Psoas muscle (tissue), 8 donors: ENCODE measurements at places on chromosomes 3 and 15. TPM values are rescaled to one million over a fixed set of nuclear protein-coding genes. Genes with fewer than 3 reads are reported as not detected.

GRCh38 chr15:80659375-80659774, 35.7 kb upstream of the ABHD17C start:
- H3K27me3 ChIP-seq = no peaks in the 10 kb centered on the region
- H3K27ac ChIP-seq = no peak overlapping the region
- H3K4me3 ChIP-seq = no peak overlapping the region
- no peak for DNase-seq
- no peaks in the 10 kb centered on the region for H3K4me1 ChIP-seq

GRCh38 chr15:33194237-33194636, 277 bp downstream of the FMN1 start:
- no peaks in the 10 kb centered on the region for H3K36me3 ChIP-seq
- no peaks in the 10 kb centered on the region for H3K27me3 ChIP-seq
- no peak overlapping the region for H3K27ac ChIP-seq
- H3K4me3 ChIP-seq = peak overlapping the region; percentile 56
- DNase-seq = peak; percentile 51
- H3K4me1 ChIP-seq = peaks cover 10% of the 10 kb centered on the region

DNA sequence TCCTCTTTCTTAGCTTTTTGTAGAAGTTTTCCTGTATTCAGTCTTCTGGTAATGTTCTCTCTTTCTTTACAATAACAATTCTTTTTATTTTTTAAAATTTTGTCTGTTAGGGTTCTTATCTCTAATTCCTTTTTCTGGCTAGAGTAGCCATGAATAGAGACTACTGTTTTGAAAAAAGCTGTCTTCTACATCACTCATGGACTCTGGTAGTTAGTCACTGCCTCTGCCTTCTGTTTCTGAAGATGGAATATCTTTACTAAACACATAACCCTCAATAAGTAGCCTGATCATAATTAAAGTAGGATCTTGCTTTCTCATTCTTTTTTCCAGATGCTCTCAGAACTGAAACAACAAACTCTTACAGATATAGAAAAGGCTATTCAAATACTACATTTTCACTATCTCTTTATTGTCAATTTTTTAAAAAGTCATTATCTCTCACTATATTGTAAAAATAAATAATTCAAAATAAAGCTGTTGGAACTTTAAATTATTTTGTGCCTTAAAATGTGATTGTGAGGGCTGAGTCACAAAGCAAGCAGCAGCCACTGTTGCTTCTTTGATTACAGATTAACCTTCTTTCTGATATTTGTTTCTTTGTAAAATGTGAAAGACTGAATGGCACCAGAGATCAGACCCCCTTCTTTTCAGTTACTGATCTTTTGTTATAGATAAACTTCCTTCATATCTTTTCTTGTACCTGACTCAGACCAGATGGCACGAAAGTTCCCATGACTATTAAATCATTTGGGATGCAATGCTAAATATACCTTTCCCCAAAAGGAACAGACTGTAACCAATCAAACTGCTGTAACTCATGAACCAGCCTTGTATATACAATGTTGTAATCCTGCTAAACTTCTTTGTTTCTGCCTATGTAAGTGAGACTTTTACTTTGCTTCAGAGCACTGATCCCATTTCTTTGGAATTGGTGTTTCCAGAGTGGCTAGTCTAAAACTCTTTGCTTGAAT, 1159.5 kb downstream of the IGSF11 start:
- H3K4me3 ChIP-seq = no peak overlapping the region
- no peaks in the 10 kb centered on the region for H3K36me3 ChIP-seq
- H3K27ac ChIP-seq = no peak overlapping the region
- no peaks in the 10 kb centered on the region for H3K27me3 ChIP-seq
- DNase-seq = no peak
- no peaks in the 10 kb centered on the region for H3K4me1 ChIP-seq

DNA sequence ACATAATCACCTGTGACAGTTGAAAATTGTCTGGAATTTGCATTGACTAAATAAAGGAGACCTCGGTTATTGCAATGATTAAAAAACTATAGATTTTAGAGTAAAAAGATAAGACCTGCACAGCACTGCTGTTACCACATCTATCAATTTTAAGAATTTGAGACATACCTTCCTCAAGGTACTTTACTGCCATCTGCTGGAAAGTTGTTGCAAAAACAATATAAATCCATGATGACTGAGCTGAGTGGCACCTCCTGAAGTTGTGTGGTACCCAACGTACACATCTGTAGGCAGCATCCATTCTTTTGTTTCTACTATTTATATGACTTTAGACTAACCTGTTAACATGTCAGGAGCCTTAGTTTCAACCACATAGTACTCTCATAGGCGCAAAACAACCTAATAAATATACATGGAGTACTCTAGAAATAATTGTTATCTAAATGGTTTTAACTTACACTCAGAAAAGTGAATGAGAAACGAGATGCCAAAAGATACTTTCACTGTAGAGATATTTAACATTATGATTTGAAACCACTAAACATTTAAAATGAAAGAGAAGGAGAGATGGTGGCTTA, 106.7 kb downstream of the GHSR start:
- H3K4me1 ChIP-seq = no peaks in the 10 kb centered on the region
- H3K27ac ChIP-seq = no peak overlapping the region
- H3K4me3 ChIP-seq = no peak overlapping the region
- H3K27me3 ChIP-seq = no peaks in the 10 kb centered on the region
- peaks cover 97% of the 10 kb centered on the region for H3K36me3 ChIP-seq
- no peak for DNase-seq

DNA sequence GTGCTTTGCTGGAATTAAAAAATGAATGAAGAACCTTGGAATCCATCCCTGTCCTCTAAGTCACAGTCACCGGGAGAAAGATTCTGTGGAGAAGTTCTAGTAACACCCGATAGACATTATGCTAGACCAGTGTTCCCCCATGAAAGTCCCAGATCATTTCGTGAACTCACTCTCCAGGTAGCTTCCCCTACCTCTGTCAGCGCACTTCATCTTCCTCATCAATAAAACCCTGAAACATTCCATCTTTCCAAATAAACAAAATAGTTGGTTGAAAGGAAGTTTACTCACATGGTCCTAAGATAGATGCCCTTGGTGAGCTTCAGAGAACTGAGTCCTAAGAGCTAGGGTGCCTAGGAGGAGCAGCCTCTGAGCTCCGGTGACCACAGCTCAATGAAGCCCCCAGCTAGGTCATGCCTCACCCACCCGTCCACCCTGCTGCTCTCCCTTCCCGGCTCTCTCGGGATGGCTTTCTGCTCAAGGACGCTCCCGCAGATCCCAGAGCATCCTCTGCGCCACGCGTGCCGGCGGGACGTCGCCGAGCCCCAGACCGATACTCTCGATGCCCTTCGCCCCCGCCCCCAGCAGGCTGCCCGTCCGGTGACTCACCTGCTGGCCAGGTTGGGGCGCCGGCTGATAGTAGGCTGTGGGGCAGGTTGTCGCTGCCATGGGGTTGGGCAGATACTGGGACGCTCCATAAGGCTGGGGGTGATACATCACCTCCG, 776 bp downstream of the VGLL3 start:
- H3K4me3 ChIP-seq = peak overlapping the region; percentile 71
- peak overlapping the region; percentile 69 for H3K27ac ChIP-seq
- no peaks in the 10 kb centered on the region for H3K36me3 ChIP-seq
- no peaks in the 10 kb centered on the region for H3K27me3 ChIP-seq

DNA sequence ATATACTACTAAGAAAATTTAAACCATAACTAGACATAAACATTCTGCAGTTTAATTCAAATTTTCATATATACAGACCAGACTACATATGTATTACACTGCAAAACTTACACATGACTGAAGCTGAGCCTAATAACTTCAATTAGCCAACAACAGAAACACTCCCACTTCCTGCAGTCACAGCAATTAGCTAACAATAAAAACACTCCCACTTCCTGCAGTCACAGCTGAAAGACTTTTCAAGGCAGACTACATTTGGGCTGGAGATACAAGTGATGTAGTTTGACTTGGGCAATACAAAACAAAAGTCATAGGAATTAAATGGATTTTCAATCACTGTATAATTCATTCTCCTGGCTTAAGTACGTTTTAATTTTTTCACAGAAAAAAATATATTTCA, 10.3 kb downstream of the TM2D3 start:
- no peak overlapping the region for H3K4me3 ChIP-seq
- H3K27ac ChIP-seq = peak overlapping the region; percentile 71
- no peaks in the 10 kb centered on the region for H3K27me3 ChIP-seq
- H3K36me3 ChIP-seq = peaks cover 9% of the 10 kb centered on the region
- DNase-seq = no peak
- peaks cover 30% of the 10 kb centered on the region for H3K4me1 ChIP-seq

DNA sequence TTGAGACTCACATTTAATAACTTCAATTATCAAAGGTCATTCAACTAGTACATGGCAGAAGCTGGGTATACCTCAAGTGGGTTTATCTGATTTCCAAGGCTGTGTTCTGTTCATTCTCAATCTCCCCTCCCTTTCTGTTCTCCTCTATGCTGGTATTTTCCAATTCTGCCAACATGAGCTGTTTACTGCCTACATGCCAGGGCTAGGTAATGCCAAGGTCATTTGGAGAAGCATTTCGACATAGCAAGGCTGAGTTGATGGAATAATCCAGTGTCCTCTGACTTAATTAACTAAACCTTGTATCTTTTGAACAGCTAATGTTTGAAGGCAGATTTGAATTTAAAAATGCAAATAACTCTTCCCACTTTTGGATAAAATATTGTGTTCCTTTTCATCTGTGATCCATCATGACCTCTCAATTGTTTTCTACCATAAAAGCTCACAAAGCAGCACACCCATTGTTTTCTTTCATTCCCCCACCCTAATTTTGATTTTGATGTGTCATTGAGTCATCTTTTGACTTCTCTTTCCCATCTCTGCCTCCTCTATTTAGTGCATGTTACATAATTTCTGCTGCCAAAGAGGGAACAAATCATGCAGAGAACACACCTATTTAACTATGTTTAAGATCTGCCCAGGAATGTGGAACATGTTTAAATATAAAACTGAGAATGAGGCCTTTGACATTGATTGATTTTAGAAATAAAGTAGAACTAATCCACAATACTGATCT, 308.8 kb upstream of the NR2E3 start:
- H3K27ac ChIP-seq = no peak overlapping the region
- peaks cover 4% of the 10 kb centered on the region for H3K4me1 ChIP-seq
- H3K4me3 ChIP-seq = no peak overlapping the region

GRCh38 chr3:77362936-77363335, 323.0 kb downstream of the ROBO2 start:
- no peaks in the 10 kb centered on the region for H3K36me3 ChIP-seq
- DNase-seq = no peak
- no peaks in the 10 kb centered on the region for H3K27me3 ChIP-seq

- H3K4me3 ChIP-seq = no peak overlapping the region
- no peaks in the 10 kb centered on the region for H3K27me3 ChIP-seq
- DNase-seq = no peak
- H3K4me1 ChIP-seq = peaks cover 3% of the 10 kb centered on the region
- H3K27ac ChIP-seq = no peak overlapping the region
Measured at GRCh38 chr3:73319179-73319769, 257.8 kb downstream of the EBLN2 start.

DNA sequence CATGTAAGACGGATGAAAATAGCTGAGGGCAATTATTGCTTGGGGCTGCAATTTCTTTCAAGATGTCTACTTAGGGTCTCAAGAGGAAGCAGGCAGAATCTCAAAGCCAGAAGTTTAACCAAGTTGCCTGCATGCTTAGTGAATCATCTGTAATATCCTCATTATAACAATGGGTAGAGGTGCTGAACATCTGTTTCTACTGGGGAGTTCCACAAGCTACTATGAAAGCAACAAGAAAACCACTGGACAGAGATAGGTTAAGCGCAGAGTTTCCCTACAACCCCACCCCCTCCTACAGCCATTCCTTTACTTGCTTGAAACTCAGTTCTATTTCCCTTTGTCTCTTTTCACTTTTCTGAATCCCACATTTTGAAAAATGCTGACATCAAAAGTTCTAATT, 759.4 kb upstream of the GBE1 start:
- H3K36me3 ChIP-seq = no peaks in the 10 kb centered on the region
- H3K4me3 ChIP-seq = no peak overlapping the region
- no peak for DNase-seq
- H3K4me1 ChIP-seq = no peaks in the 10 kb centered on the region
- H3K27ac ChIP-seq = no peak overlapping the region

GRCh38 chr3:52213005-52213404, 12.4 kb downstream of the TLR9 start:
- no peak overlapping the region for H3K4me3 ChIP-seq
- H3K4me1 ChIP-seq = peaks cover 20% of the 10 kb centered on the region
- no peak overlapping the region for H3K27ac ChIP-seq
- no peak for DNase-seq
- H3K27me3 ChIP-seq = no peaks in the 10 kb centered on the region
- peaks cover 80% of the 10 kb centered on the region for H3K36me3 ChIP-seq

DNA sequence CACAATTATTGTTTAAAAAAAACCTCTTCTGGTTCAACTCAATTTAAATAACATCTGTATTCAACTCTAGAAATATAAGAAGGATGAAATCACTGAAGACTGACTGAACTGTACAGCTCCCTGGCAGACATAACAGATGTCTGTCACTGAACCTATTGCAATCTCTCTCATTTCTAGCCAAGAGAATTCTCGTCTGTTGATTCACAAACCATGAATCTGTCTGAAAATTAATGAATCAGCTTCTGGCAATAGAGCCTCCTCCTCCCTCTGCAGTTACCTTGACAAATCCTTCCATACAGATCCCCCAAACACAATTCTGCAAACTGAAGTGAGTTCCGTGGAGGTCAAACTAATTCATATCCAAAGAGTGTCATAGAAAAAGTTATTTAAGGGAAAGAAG, 561.4 kb downstream of the PYDC2 start:
- no peaks in the 10 kb centered on the region for H3K4me1 ChIP-seq
- H3K27me3 ChIP-seq = no peaks in the 10 kb centered on the region
- no peak overlapping the region for H3K4me3 ChIP-seq
- no peak overlapping the region for H3K27ac ChIP-seq
- DNase-seq = no peak
- H3K36me3 ChIP-seq = no peaks in the 10 kb centered on the region

- no peaks in the 10 kb centered on the region for H3K27me3 ChIP-seq
- H3K27ac ChIP-seq = no peak overlapping the region
- no peaks in the 10 kb centered on the region for H3K4me1 ChIP-seq
- no peak overlapping the region for H3K4me3 ChIP-seq
Measured at GRCh38 chr15:49817100-49817499, 196.3 kb downstream of the DTWD1 start.

The KIF23 gene
- 0.69 TPM for total RNA-seq

The COL8A1 gene
- 5.4 TPM for total RNA-seq

The TMEM43 gene
- total RNA-seq = 28.2 TPM

The PAQR9 gene
- 2.6 TPM for total RNA-seq

The FBXW12 gene
- not detected for total RNA-seq

The BFSP2 gene
- not detected for total RNA-seq

The BSN gene
- total RNA-seq = 0.22 TPM

The MNS1 gene
- 0.99 TPM for total RNA-seq

The RUBCN gene
- total RNA-seq = 21.9 TPM

The LOXL1 gene
- 6.3 TPM for total RNA-seq

The TEX55 gene
- total RNA-seq = not detected

The TRIM59 gene
- total RNA-seq = 0.81 TPM

The ABTB1 gene
- 34.5 TPM for total RNA-seq

The DAG1 gene
- 159 TPM for total RNA-seq

The ACVR2B gene
- total RNA-seq = 5.3 TPM

The MYRIP gene
- total RNA-seq = 1.1 TPM

The EIF2A gene
- total RNA-seq = 67.2 TPM
